ENCODE measurements at places on chromosomes 7 and 10.

- no peak for DNase-seq
These were observed 255.8 kb downstream of the TWIST1 start for GRCh38 chr7:18861514-18862118.

DNA sequence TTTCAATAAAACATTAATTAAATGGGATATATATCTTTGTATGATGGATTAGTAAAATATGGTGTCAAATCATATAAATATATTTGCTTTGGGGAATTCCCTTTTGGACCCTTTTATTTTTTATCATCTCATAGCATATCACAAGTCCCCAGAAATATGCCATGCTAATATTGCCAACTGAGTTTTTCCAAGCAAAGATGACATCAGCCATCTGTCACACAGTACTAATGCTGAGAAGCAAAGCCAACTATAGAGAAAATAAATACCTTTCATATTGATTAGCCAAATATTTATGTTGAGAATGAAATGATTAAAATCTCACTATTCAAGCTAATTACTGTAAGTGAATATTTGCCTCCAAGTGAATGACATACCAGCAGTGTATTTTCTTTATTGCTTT lies 575.3 kb downstream of the ETV1 start:
- DNase-seq, result no peak

DNA sequence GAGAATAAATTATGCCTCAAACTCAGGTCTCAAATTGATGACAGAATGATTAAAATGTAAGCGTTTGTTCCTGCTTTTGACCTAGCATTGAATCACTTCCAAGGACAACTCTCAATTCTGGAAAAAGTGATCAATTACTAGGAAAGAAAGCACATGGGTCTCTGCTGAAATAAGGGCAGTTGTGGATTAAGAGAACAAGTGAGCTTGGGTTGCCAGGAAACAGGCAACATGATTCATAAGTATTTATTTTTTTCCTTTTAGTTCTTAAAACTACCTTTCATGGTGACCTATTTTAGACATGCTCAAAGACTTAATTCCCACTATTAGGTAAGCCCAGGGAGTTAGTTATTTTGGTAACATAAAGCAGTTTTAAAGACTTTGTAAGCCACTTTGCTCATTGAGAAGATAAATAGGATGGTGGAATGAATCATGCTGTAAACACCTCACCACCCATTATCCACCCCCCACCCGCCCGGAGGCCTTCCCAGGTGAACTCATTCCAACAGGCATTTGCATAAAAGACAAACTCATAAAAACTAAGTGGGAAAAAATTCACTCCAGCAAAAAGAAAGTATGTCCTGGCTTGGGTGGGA lies 728.3 kb downstream of the SORCS1 start:
- no peak for DNase-seq

- no peak for DNase-seq
These were observed 60.0 kb downstream of the DGKB start for GRCh38 chr7:14842523-14842922.

DNA sequence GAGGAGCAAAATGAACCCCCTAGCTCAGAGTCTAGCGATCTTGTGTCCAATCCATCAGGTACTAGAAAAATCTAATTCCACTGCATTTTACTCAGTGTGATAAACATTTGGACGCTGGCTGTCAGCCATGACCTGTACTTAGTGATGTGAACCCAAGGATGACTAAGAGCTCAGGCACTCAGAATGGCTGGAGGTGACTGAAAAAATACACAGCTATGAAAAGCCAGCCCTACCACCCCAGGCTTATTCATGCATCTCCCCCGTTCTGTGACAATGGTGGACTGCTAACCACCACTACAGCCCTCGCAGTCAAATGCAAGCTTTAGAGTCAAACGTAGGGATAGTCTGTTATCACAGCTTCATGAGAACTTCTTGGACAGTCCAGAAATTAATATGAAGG lies 14.9 kb downstream of the AFAP1L2 start:
- DNase-seq, result no peak

DNA sequence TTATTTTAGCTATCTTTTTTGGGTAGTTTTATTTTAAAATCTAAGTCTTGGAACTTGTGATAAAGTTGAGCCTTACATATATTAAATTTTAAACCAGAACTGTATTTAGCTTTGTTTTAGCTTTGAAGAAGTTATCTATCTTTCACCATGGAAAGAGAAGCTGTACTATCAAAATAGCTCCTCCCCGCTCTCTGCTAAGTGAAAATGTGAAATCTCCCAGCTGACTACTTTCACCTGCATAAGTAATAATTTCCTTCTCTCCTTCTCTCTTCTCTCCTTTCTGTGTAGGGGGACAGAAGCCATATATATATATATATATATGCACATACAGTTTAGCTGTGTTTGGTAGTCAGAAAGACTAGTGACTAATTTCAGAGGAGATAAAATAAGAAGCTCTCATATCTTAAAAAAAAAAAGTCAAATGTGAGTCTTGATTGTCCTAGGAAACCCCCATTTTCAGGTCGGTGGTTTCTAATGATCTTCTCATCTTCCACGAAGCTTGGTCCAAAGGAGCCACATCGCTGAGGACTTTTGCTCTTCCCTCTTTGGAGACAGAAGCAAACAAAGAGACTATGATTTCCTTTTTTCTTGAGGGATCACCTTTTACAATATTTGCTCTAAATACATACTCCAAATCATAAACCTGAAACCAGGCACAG lies 30.6 kb upstream of the GDI2 start:
- no peak for DNase-seq

DNA sequence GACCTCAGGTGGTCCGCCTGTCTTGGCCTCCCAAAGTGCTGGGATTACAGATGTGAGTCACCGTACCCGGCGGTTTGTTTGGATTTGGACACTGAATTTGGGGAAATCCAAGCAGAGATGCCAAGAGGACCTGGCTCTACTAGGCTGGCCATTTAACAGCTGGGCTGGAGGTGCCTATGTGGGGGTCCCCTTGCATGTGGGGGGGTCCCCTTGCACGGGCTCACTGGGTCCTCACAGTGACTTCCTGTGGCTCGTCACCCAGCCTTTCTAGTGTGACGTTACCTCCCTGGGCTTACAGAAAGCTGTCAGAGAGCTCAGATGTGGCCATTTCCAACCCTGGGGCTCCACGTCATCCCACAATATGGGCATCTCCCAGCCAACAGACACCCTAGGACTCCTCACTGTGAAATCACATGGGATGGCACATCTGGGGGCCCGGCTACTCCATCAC lies 49.3 kb upstream of the GNA12 start:
- no peak for DNase-seq

GRCh38 chr10:6756716-6757115 lies 176.6 kb upstream of the PRKCQ start:
- DNase-seq, result no peak

- no peak for DNase-seq
These were observed 1040.0 kb downstream of the SORCS3 start for GRCh38 chr10:105681051-105681450.

DNA sequence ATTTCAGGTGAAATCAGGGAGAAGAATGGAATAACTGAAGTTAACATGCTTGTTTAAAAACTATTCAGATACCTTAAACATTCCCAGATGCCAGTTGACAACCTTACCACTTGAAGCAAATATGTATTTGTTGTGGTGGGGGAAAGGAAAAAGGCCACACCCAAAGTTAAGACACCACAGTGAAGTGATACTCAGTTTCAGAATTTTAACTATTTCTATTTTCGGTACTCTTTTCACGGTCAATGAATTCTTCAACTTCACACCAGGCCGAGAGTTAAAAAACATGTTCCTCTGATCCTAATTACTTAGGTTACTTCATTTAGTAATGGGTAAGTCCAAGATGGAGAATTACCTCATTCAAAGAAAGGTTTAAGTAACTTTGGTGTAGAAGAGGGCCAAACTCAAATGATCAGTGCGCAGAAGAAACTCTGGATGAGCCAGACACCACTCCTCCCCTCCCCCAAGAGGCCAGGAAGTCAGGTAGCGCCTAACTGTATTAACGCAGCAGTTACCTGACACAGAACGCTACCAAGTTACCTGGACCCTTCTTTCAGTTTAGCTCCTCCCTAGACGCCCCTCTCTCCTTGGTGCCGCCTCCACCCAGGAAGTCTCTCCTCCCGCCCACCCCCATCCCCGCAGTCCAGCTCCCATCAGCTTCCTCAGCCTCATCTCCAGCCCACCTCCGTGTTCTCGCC lies 700 bp downstream of the MTPN start:
- peak; percentile 51 for DNase-seq

DNA sequence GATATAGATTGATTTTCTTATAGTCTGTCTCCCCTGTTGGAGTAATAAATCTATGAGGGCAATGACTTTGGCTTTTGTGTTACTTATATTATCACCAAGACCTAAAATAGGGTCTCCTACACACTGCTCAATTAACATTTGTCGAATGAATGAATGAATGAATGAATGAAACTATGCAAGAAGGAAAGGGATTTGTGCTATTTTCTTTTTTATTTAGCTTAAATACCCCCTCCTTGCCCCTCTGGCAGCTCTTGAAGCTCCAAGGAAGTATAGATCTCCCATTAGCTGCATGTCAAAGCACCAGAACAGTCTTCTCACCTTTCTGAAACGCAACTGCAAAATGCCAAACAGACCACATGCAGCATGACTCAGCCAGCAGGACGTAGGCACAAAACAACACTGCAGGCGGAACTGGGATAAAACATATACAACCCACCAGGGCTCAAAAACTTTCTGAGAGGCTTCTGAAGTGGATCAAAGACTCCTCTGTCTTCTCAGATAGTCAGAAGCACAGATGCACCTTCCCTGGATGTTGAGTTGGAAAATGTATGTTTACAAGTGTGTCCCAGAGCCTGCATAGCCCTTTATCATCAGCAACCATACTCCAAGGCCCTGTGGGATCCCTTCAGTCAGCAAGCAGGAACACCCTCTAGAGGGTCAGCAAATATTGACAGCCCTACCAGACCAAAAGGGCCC lies 187.8 kb downstream of the NPSR1 start:
- no peak for DNase-seq

Measured in CD8-positive, alpha-beta T cell (primary cell).